ENCODE measurements at places on chromosomes 2 and 18.

DNA sequence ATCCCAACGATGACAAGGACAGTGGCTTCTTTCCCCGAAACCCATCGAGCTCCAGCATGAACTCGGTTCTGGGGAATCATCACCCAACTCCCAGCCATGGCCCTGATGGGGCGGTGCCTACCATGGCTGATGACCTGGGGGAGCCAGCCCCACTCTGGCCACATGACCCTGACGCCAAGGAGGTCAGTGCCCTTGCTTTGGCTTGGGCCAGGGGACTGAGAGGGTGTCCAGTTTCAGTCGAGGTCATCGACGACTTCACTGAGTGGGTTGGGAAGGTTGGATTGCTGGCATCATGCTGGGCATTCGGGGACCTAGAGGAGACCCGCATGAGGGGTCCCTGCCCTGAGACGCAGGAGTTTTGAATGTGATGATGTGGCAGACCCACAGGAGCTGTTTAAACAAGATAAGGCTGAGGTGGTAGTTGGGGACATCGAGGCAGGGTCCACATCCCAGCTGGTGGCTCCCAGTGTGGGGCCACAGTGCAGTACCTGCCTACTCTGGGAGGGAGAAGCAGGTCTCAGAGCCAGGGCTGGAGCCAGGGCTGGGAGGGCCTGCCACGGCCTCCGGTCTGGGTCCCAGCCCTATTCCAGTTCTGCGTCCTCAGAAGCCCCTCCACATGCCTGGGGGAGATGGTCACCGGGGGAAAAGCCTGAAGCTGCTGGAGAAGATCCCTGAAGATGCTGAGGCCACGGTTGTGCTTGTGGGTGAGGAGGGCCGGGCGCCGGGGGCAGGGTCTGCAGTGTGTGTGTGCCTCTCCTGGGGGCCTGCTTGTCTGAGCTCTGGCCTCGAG is 6.0 kb downstream of the SLC4A3 start:
- no peaks in the 10 kb centered on the region for H3K4me1 ChIP-seq
- H3K27me3 ChIP-seq = peaks cover 99% of the 10 kb centered on the region
- no peaks in the 10 kb centered on the region for H3K36me3 ChIP-seq
- no peak for DNase-seq

DNA sequence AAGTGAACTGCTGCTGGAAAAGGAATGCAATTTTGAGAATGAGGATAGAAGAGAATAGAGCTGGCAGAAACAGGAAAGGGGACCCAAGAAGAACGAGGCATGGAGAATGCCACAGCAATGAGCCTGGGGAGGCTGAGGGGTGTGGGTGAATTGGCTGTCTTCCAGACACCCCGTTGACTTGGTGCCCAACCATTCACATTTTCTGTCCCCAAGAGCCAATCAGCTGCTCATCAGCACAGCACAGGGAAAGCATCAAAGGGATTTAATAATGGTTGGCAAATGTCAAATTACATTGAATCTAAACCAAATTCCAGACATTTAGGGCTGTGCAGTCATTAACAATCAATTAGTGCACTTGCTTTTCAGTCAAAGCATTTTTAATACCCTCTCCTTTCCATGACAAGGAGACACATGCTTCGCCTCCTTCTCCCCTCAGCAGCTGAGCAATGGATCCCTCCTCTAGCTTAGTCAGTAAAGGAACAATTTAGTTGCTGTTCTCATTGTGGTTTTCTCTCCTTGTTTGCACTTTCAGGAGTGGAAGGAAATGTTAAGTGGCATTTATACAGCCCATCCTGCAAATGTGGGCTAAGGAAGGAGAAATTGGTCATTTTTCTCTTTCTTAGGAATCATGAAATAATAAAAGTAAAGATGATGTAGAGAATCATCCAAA is 98.8 kb downstream of the KLF7 start:
- H3K27ac ChIP-seq = no peak overlapping the region
- H3K4me1 ChIP-seq = no peaks in the 10 kb centered on the region
- H3K27me3 ChIP-seq = no peaks in the 10 kb centered on the region
- no peak overlapping the region for H3K4me3 ChIP-seq

DNA sequence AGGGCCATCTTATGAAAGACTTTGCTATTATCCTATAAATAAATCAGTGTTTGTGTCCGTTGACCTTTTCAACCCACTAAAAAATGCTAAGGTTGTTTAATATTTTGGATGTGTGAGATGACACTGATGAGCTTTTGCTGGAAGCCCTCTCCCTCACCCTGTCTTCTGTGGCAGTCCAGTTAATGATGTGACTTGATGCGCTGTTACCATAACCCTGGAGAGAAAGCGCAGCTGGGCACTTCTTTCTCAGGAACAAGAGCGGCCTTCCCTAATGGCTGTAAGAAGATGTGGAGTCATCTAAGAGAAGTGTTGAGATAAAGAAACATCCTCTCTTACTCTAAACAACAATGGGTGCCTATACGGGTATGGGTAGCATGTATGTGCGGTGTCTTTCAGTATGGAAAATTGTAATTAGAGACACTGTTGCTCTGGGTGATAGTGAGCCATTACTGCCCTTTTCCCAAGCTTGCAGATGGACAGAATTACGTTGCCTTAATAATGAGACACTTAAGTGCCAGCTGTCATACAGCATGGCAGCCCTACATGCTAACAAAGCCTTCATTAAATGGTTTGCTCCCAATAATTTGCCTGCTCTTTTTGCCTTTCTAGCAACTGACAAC is 165.6 kb upstream of the NABP1 start:
- H3K27ac ChIP-seq = no peak overlapping the region
- no peak overlapping the region for H3K4me3 ChIP-seq
- H3K4me1 ChIP-seq = no peaks in the 10 kb centered on the region
- no peak for DNase-seq
- H3K36me3 ChIP-seq = no peaks in the 10 kb centered on the region
- no peaks in the 10 kb centered on the region for H3K27me3 ChIP-seq

DNA sequence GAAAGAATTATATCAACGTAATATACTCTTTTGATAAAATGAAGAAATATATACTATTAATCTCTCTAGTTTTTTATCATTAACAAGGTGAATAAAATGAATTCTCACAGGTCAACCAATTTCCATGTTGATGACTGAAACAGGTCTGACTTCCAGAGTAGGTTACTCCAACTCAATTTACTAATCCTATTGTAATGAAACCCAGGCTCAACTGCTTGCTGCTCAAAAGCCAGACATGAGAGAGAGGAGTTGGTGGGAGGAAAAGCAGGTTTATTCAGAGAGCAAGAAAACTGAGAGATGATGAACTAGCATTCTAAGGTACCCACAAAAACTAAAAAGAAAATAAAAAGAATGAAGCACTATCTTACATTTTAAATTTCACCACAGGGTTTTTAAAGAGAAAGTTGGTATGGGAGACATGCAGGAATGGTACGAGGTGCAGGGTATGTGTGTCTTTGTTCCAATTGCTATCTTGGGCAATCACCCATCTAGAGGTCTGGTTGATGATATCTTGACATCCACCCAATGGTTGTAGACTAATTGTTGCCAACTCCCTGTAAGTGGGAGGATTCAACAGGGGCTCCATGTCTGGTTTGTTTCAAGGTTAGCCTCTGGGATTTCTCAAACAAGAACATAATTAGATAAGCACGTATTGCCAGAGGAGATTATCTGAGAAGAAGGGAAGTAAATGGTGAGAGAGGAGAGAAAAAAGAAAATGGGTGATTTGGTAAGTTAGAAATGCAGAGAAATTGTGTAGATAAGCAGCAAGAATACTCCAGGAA is 471.4 kb upstream of the REG3G start:
- no peaks in the 10 kb centered on the region for H3K27me3 ChIP-seq
- H3K36me3 ChIP-seq = no peaks in the 10 kb centered on the region
- H3K4me3 ChIP-seq = no peak overlapping the region
- no peak overlapping the region for H3K27ac ChIP-seq
- no peaks in the 10 kb centered on the region for H3K4me1 ChIP-seq

GRCh38 chr18:23631746-23632145 is 31.0 kb downstream of the ANKRD29 start:
- no peaks in the 10 kb centered on the region for H3K36me3 ChIP-seq
- H3K4me1 ChIP-seq = peaks cover 4% of the 10 kb centered on the region
- no peak overlapping the region for H3K4me3 ChIP-seq
- no peak for DNase-seq
- no peak overlapping the region for H3K27ac ChIP-seq

GRCh38 chr2:189584686-189585085 is 4.1 kb upstream of the SLC40A1 start:
- DNase-seq = no peak
- no peaks in the 10 kb centered on the region for H3K36me3 ChIP-seq
- H3K27ac ChIP-seq = no peak overlapping the region
- H3K4me3 ChIP-seq = no peak overlapping the region

- H3K4me3 ChIP-seq = no peak overlapping the region
- no peak for DNase-seq
- H3K27me3 ChIP-seq = no peaks in the 10 kb centered on the region
- no peaks in the 10 kb centered on the region for H3K4me1 ChIP-seq
- H3K36me3 ChIP-seq = no peaks in the 10 kb centered on the region
Measured at GRCh38 chr18:74775239-74775638, 177.6 kb downstream of the ZNF407 start.

DNA sequence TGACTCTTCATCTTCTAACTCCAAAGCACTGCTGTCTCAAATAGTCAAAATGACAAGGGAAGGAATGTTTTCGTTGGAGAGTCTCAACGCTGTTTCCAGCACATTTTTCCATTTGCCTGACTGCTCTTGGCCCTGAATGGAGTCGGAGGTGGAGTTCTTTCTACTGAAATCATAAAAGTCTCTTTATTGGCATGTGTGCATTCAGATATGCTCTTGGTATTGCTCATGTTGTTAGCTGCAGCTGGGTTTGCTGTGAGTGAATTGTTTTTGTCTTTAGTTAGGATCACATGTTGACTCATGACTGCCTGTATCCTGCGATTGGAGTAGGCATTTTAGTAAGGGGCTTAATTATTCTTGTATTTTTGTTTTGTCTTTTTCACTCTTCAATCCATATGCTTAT is 16.8 kb downstream of the TMEM17 start:
- H3K27ac ChIP-seq = no peak overlapping the region
- no peak for DNase-seq
- no peaks in the 10 kb centered on the region for H3K4me1 ChIP-seq
- no peak overlapping the region for H3K4me3 ChIP-seq

- H3K36me3 ChIP-seq = no peaks in the 10 kb centered on the region
- no peak overlapping the region for H3K4me3 ChIP-seq
- H3K27ac ChIP-seq = no peak overlapping the region
- DNase-seq = peak; percentile 41
- H3K27me3 ChIP-seq = no peaks in the 10 kb centered on the region
Measured at GRCh38 chr18:33700513-33700976, 122.5 kb downstream of the ASXL3 start.

DNA sequence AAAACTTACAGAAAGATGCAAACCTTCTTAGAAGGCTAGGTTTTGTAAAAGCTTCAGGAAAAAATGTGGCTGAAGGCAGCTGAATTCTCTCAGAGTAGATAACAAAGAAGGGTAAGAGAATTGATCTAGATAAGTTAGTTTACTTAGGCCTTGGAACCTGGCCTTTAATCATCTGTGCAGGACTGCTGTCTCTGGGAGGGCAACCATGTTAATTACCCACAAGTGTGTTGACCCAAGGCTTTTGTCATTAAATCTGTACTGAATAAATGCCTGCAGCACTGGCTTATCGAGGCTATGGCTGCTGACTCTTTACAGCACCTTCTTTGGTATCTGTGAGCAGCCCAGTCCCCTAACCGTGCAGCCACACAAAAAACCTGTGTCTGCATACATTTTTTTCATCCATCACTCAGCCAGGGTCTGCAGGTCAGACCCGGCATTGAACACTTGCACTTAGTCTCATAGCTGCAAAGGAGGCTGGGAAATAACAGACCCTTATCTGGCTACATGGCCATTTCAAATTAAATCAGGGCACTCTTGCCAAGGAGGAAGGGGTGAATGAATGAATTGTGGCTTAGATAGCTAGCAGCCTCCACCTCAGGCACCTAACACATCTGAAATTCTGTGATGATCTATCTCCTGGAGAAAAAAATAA is 120.2 kb upstream of the MSH2 start:
- H3K4me1 ChIP-seq = no peaks in the 10 kb centered on the region
- H3K27me3 ChIP-seq = no peaks in the 10 kb centered on the region
- DNase-seq = no peak
- no peak overlapping the region for H3K4me3 ChIP-seq

DNA sequence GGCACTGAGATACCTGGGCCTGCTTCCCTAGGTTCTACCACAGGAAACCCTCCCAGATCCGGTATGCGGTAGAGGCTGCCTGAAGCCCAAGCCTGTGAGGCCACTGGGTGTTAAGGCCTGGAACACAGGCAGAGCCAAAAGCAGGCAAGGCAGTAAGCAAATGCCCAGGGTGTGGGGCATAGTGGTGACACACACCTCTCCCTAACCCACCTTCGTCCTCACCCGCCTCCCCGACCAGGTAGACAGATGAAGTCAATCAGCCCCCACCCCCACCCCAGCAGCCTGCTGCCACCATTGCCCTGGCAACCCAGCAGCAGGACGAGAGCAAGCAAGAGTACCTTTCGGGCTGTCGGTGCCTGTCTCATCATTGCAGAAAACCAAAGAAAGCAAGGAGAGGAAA is 6.1 kb downstream of the DCTN1 start:
- H3K27me3 ChIP-seq = no peaks in the 10 kb centered on the region
- H3K4me3 ChIP-seq = no peak overlapping the region
- DNase-seq = no peak
- no peaks in the 10 kb centered on the region for H3K4me1 ChIP-seq

GRCh38 chr2:198309673-198310280 is 505.4 kb downstream of the PLCL1 start:
- peak; percentile 52 for DNase-seq
- no peaks in the 10 kb centered on the region for H3K36me3 ChIP-seq
- H3K4me1 ChIP-seq = no peaks in the 10 kb centered on the region
- no peak overlapping the region for H3K27ac ChIP-seq

- no peaks in the 10 kb centered on the region for H3K4me1 ChIP-seq
- DNase-seq = no peak
- no peak overlapping the region for H3K4me3 ChIP-seq
- no peaks in the 10 kb centered on the region for H3K27me3 ChIP-seq
- no peaks in the 10 kb centered on the region for H3K36me3 ChIP-seq
Measured at GRCh38 chr2:226631671-226632070, 167.9 kb downstream of the IRS1 start.

DNA sequence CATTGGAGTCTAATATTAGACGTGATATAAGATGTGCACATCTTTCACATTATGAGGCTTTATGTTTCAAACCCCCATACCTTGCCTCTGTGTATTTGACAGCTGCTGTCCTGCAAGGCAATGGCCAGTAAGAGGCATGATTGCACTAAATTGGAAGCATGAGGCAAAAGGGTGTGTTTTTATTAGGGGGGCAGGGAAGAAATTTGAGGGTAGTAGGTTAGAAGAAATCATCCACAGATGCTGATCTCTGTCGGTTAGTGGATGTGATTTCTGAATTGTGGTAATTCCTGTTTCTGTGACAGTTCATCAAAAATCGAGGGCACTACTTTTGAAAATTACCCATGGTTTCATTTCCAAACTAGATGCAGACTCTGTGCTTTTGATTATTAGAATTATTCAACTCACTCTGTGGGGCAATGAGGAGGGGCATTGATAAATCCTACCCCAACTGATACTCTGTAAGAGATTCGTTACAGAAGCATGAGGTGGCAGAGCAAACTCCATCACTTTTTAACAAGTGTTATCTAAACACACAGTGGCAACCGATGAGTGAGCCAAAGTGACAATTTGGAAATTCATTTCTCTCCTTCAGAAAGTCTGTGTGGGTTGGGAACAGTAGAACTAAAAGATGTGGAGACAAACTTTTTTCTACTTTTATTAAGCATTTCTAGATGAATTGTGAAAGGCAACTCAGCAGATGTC is 453.0 kb downstream of the ARHGAP15 start:
- H3K4me3 ChIP-seq = no peak overlapping the region
- no peaks in the 10 kb centered on the region for H3K27me3 ChIP-seq
- DNase-seq = no peak
- no peaks in the 10 kb centered on the region for H3K36me3 ChIP-seq
- no peak overlapping the region for H3K27ac ChIP-seq
- H3K4me1 ChIP-seq = no peaks in the 10 kb centered on the region
